ENCODE measurements at places on chromosomes 1 and 21. TPM values are rescaled to one million over a fixed set of nuclear protein-coding genes. Genes with fewer than 3 reads are reported as not detected.

LIN28A gene
- total RNA-seq, result not detected

C1QTNF12 gene
- total RNA-seq, result not detected

RALGPS2 gene
- 18.1 TPM for total RNA-seq

AVPR1B gene
- not detected for total RNA-seq

OVAAL gene
- total RNA-seq, result 0.68 TPM

LENEP gene
- 1.7 TPM for total RNA-seq

ESPN gene
- 0.10 TPM for total RNA-seq

LCE1D gene
- not detected for total RNA-seq

LYPD8 gene
- total RNA-seq, result 1.4 TPM

WNT3A gene
- not detected for total RNA-seq

ESRRG gene
- under 0.01 TPM for total RNA-seq

DCDC2B gene
- not detected for total RNA-seq

SPRR1B gene
- not detected for total RNA-seq

SRSF11 gene
- total RNA-seq, result 81.1 TPM

SLC44A5 gene
- 0.12 TPM for total RNA-seq

CFAP107 gene
- not detected for total RNA-seq

RUSC1 gene
- total RNA-seq, result 25.1 TPM

TMEM240 gene
- total RNA-seq, result not detected

EPRS1 gene
- total RNA-seq, result 52.5 TPM

TMEM82 gene
- not detected for total RNA-seq

KLHDC7A gene
- not detected for total RNA-seq

CAPZA1 gene
- total RNA-seq, result 265 TPM

TMPRSS15 gene
- 3.6 TPM for total RNA-seq

AGMAT gene
- 1.6 TPM for total RNA-seq

LDLRAD1 gene
- total RNA-seq, result not detected

SRGAP2 gene
- 38.9 TPM for total RNA-seq

STIL gene
- 38.8 TPM for total RNA-seq

FCMR gene
- total RNA-seq, result 1.7 TPM

PLEKHO1 gene
- total RNA-seq, result 36.2 TPM

DISC1 gene
- 1.9 TPM for total RNA-seq

TFF2 gene
- not detected for total RNA-seq

PRKACB gene
- 56.3 TPM for total RNA-seq

SFN gene
- total RNA-seq, result not detected

CFAP45 gene
- 2.2 TPM for total RNA-seq

SGIP1 gene
- under 0.01 TPM for total RNA-seq

COL6A1 gene
- total RNA-seq, result 760 TPM

CD34 gene
- total RNA-seq, result 0.96 TPM

CR1 gene
- total RNA-seq, result not detected

Measured in RPMI7951 (cell line).